ENCODE measurements at places on chromosomes 2 and 18.
A peak's percentile ranks its signal among the peaks of the same experiment; 100 is the strongest.

GRCh38 chr2:172640389-172640788 is 84.5 kb downstream of the PDK1 start:
- H3K36me3 ChIP-seq = no peaks in the 10 kb centered on the region
- H3K4me3 ChIP-seq = no peak overlapping the region
- no peak for DNase-seq

GRCh38 chr18:13464432-13465123 is 246.0 kb downstream of the LDLRAD4 start:
- peak overlapping the region; percentile 74 for H3K27ac ChIP-seq
- no peaks in the 10 kb centered on the region for H3K27me3 ChIP-seq
- H3K36me3 ChIP-seq = no peaks in the 10 kb centered on the region
- H3K4me1 ChIP-seq = peaks cover 12% of the 10 kb centered on the region

DNA sequence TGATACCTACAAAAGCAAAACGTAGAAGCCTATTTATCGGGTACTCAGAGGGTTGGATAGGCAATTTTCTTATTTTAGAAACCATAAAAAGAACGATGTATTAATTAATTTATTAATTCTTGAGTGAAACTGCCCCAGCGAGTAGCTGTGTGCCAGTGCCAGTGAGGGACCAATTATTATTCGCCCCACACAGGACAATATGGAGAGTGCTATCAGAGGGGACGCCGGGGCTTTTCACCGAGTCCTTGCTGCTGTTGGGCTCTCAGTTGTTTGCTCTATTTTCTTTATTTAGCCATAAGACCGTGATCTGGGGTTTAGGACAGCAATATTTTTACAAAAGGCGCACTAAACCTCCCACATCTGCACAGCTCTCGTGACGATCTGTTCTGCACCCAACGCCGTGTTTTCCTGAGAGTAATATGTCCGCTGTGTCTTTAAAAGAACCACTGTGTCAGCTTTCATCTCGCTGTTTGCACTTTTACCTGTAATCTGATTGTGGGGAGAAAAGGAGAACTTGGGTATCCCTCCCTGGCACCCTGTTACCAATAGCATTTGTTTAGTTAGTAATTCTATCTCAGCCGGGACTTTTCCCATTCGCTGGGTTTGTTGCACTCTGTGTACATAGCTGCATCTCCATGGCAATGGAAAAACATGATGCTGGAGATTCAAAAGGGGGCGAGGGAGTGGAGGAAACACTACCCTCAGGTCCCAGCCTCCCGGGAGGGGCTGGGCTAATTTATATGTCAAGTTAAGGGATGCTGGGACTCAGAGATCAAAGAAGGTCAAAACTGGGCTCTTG is 30.1 kb upstream of the ZNF516 start:
- no peaks in the 10 kb centered on the region for H3K27me3 ChIP-seq
- DNase-seq = no peak
- H3K4me1 ChIP-seq = no peaks in the 10 kb centered on the region
- H3K36me3 ChIP-seq = no peaks in the 10 kb centered on the region
- no peak overlapping the region for H3K27ac ChIP-seq
- H3K4me3 ChIP-seq = peak overlapping the region; percentile 28

DNA sequence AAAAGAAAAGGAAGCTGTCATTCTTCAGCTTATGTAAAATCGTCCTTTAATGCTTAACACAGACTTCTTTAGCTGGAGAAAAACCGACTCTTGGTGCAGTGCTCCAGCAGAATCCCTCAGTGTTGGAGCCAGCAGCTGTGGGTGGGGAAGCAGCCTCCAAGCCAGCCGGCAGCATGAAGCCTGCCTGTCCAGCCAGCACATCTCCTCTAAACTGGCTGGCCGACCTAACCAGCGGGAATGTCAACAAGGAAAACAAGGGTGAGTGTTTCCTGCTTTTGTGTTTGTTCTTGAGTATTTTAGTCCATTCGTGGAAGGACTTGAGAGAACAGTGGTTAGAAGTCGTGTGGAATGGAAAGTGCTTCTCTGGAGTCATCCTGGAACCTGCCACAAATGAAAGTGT is 38.9 kb downstream of the KDM3A start:
- no peaks in the 10 kb centered on the region for H3K27me3 ChIP-seq
- H3K4me3 ChIP-seq = no peak overlapping the region
- H3K36me3 ChIP-seq = peaks cover 32% of the 10 kb centered on the region
- no peak overlapping the region for H3K27ac ChIP-seq
- DNase-seq = no peak
- no peaks in the 10 kb centered on the region for H3K4me1 ChIP-seq

DNA sequence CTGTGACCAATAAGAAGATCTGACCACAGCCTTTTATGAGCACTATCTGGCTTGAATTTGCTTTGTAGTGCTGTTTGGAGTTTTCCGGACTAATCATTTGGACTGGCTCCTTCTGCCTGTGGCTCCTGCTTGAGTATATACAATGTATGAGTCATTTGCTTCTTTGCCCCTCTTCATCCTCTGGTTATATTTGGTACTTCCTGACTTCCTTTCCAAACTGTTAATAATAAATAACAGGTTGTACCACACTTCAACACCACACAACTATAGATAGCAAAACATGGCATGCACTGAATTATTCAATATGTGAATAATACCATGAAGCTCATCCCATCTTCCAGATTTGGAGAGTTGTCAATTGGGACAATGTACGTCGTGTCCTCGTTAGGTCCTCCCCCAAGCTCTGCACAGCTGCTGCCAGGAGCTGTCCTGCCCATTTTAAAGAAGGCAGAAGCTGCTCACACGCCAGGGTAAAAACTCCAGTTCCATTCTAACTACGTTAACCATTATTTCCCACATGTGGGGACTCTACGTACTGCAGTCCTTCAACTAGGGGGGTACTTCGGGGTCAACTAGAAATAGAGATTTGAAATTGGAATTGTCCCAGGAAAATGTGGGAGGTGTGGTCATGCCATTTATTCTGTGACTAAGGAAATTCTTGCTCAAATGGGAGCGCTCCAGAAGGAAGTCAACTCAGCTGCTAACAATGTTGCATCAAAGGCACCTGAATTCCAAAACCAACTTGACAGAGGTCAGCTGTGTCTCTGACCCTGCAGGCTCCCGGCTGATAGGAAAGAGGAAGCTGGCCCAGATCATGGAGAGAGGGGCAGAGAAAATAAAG is 38.1 kb downstream of the ST8SIA5 start:
- H3K4me3 ChIP-seq = no peak overlapping the region
- DNase-seq = no peak
- H3K4me1 ChIP-seq = no peaks in the 10 kb centered on the region
- H3K36me3 ChIP-seq = no peaks in the 10 kb centered on the region

DNA sequence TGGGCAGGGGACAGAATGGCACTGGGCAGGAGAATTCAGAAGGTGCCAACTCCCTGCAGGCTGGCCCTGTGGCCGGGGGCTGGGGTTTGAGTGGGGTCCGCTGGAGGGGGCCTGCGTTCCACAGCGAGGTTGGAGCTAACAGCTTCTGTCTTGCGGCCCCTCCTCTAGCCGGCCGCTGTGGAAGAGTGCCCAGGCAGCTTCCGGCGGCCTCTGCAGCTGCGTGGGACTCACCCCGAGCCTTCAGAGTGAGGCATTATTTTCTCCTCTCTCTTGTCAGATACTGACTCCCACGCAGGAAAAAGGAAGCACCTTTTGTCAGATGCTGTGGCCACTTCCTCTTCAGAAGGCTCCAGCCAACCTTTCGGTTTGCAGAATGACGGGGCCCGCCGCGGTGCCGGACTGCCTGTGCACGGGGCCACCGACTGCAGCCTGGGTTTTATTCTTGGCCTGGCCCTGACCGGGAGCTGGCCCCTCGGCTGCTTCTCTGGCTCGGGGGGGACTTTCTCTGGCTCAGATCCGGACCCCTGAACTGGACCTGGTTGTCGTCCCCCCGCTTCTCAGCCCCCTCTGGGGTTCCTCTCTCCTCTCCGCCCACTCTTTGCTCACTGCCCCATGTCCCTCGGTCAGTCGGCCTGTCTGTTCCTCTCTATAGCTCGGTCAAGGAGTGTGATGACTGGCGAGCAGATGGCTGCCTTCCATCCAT is 40.1 kb downstream of the ARHGAP25 start:
- no peaks in the 10 kb centered on the region for H3K4me1 ChIP-seq
- H3K27me3 ChIP-seq = no peaks in the 10 kb centered on the region
- DNase-seq = peak; percentile 79
- H3K4me3 ChIP-seq = peak overlapping the region; percentile 31
- H3K36me3 ChIP-seq = no peaks in the 10 kb centered on the region
- peak overlapping the region; percentile 79 for H3K27ac ChIP-seq

GRCh38 chr2:20148426-20148922 is 76.5 kb downstream of the SDC1 start:
- no peak for DNase-seq
- H3K4me1 ChIP-seq = no peaks in the 10 kb centered on the region
- H3K36me3 ChIP-seq = no peaks in the 10 kb centered on the region
- no peaks in the 10 kb centered on the region for H3K27me3 ChIP-seq

GRCh38 chr2:241812730-241813643 is 4.0 kb downstream of the NEU4 start:
- no peaks in the 10 kb centered on the region for H3K27me3 ChIP-seq
- H3K36me3 ChIP-seq = no peaks in the 10 kb centered on the region
- peaks cover 7% of the 10 kb centered on the region for H3K4me1 ChIP-seq
- DNase-seq = peak; percentile 20

DNA sequence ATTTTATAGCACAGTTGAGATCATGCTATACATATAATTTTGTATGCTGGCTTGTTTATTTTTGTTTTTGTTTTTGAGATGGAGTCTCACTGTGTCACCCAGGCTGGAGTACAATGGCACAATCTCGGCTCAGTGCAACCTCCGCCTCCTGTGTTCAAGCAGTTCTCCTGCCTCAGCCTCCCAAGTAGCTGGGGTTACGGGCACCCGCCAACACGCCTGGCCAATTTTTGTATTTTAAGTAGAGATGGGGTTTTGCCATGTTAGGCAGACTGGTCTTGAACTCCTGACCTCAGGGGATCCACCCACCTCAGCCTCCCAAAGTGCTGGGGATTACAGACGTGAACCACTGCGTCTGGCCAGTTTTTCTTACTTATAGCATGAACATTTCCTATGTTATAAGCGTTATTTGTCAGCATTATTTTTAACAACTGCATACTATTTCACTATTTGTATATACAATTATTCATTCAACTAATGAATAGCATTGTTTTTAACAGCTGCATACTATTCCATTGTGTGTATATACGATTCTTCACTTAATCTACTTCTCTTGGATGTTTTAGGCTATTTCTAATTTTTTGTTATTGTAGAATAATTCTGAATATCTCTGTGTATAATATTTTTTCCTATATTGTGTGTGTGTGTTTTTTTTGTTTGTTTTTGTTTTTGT is 3.5 kb downstream of the EHD3 start:
- H3K4me3 ChIP-seq = no peak overlapping the region
- DNase-seq = no peak
- H3K4me1 ChIP-seq = no peaks in the 10 kb centered on the region
- no peaks in the 10 kb centered on the region for H3K27me3 ChIP-seq

DNA sequence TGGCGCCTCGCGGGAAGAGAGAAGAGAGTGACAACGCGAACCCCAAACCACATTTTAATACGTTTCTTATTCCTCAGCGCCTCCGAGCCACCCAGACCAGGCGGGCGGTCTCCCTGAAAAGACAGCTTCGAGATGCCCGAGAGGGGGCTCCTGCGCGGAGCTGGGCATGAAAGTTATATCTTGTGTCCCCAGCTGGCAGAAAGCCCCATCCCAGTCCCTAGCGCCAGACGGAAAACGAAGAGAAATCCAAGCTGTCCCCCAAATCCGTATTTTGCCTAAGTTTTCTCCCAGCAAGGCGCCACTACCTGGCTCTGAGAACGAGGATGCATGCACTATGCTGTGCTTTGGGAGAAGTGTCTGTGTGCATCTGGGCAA is 797 bp downstream of the NXPH2 start:
- DNase-seq = no peak
- no peaks in the 10 kb centered on the region for H3K36me3 ChIP-seq
- H3K27ac ChIP-seq = no peak overlapping the region
- H3K27me3 ChIP-seq = peaks cover 17% of the 10 kb centered on the region

DNA sequence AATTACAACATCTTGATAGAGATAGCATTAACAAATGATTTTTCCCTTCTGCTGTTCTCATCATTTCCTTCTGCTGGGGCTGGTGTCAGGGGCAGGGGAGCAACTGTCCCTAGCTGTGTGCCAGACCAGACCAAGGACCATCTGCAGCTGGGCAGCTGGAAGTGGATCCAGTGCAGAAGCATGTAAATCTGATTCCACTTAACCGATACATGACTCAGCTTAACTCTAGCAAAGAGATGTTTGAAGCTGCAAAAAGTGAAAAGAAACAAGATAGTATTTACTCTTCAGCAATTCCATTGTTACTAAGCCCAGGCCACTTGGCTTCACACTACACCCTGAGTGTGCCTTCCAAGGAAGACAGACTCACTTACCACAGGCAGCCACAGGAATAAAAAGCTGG is 151.1 kb downstream of the GALNT1 start:
- no peaks in the 10 kb centered on the region for H3K4me1 ChIP-seq
- H3K4me3 ChIP-seq = no peak overlapping the region
- H3K36me3 ChIP-seq = no peaks in the 10 kb centered on the region

DNA sequence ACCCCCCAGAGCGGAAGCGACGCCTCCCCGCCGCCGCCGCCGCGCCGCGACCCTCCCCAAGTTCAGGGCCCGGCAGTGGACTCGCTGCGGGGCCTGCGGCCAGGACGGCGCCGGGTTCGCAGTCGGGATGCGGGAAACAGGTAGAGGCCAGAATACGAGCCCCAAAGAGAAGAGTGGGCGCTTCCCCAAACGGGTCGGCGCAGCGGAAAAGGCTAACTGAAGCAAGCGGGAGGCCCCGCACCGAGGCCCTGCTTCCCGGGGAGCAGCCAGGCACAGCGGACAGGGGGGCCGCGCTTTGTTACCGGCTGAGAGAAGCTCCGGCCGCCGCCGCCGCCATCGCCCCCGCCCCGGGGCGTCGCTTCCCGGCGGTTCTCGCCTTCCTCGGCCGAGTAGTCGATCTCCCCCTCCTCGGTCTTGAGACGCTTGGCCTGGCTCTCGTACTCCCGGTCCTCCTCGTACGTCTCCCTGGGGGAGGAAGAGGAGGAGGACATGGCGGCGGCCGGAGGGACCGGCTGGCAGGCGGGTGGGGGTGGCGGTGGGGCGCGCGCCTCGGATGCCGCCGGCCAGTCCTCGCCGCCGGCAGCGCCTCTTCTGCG is 494 bp downstream of the HNRNPLL start:
- peak; percentile 60 for DNase-seq
- H3K27me3 ChIP-seq = no peaks in the 10 kb centered on the region
- peak overlapping the region; percentile 81 for H3K4me3 ChIP-seq

All from right lobe of liver (tissue), 6 donors.